Fibroblast of skin of right quadriceps (primary cell): ENCODE measurements at places on chromosomes 3 and 15.

DNA sequence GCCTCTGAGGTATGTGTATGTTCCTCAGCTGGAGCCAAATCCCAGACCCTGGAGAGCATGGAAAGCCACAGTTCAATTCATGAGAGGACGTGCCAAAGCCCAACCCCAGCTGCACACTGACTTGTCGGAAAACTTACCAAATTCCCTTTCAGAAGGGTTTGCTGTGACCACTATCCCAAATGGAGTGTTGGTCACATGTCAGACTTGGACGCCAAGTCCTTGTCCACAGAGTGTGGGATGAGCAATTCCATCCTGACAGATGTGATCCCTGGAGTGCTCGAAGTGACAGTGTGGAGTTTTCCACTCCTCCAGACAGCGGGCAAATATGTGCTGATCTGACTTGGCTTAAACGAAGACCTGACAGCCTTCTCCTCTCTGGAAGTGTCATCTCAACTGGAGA is 71.2 kb downstream of the RORA start:
- no peak for DNase-seq

- DNase-seq: peak; percentile 89
Measured at GRCh38 chr15:39110336-39110735, 470.5 kb upstream of the THBS1 start.

DNA sequence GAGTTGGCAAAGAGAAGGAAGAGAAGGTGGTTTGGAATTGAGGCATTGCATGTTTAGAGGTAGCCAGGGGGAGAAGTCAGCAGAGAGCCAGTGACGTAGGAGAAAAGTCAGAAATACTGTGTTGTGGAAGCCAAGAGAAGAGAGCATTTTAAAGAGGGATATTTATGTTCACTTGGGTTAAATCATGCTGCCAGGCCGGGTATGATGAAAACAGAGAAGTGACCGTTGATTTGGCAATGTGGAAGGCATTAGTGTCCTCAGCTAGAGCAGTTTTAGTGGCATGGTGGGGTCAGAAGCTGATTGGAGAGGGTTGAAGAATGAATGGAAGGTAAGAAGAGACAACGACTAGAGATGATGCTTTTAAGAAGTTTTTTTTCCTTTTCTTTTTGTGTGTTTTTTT is 24.5 kb downstream of the RASA2 start:
- no peak for DNase-seq

- DNase-seq: no peak
Measured at GRCh38 chr3:156764751-156765150, 61.4 kb upstream of the LEKR1 start.

GRCh38 chr3:2847062-2847841 is 262.9 kb downstream of the IL5RA start:
- no peak for DNase-seq

GRCh38 chr15:45431511-45431910 is 53.2 kb upstream of the GATM start:
- no peak for DNase-seq

GRCh38 chr3:115792206-115792955 is 169.1 kb downstream of the GAP43 start:
- peak; percentile 49 for DNase-seq

GRCh38 chr3:196695849-196696226 is 16.2 kb downstream of the CEP19 start:
- DNase-seq: no peak

DNA sequence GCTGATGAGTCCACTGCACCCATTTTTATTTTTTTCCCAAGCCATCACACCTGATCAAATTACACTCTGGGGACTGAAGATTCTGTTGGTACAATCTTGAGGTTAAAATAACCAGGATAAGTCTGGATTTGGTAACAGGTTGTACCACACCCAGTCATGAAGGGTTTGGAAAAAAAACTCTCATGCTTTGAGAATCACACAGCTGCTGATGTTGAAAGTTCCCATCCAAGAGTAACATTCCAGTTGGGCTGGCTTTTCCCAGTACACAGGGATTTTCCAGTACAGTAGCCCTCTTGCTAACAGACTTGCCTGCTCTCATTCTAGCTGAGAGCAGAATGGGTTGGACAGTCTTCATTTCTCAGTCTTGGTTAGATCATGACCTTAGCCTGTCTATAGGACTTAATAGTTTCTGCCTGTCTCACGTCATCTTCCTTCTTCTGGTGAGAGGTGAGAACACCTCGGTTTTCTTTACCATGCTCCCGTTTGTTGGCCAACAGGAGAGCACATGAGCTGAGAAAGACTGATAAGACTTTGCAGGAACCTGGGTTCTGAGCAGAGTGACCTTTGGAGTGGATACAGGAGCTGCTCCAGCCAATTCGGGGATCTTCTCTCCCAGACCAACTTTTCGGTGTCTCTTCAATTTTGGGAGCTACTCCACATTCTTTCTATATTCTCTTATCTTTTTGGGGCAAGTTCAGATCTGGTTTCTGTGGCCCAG is 300.1 kb upstream of the LYSMD4 start:
- DNase-seq: peak; percentile 56

- DNase-seq: no peak
Measured at GRCh38 chr3:38620236-38620635, 29.3 kb downstream of the SCN5A start.

DNA sequence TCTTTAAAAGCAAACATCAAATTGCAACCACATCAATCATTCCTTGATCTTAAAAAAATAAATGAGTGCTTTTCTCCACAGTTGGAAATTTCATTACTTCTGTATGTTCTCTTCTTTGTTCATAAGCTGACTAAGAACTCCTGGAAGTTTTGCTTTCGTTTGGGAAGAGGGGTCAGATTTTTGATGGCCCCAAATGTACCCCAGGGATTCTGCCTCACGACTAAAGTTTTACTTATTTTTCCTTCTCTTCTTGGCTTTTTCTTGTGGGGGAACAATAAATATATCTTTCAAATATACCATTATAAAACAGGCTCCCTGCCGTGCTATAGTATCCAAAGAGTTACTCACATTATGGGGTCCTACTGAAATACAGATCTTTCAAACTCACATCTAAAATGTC is 215.0 kb upstream of the CDIN1 start:
- no peak for DNase-seq

- no peak for DNase-seq
Measured at GRCh38 chr15:67380921-67381320, 126.3 kb downstream of the IQCH start.

GRCh38 chr3:154060238-154061000 is 60.8 kb upstream of the ARHGEF26 start:
- peak; percentile 53 for DNase-seq

GRCh38 chr3:122558605-122559004 is 5.5 kb downstream of the PARP9 start:
- DNase-seq: no peak

GRCh38 chr3:47978386-47978785 is 37.8 kb downstream of the MAP4 start:
- DNase-seq: no peak

- DNase-seq: no peak
Measured at GRCh38 chr3:22216601-22217000, 465.6 kb upstream of the ZNF385D start.

- no peak for DNase-seq
Measured at GRCh38 chr15:47959617-47960413, 161.0 kb upstream of the SLC24A5 start.

DNA sequence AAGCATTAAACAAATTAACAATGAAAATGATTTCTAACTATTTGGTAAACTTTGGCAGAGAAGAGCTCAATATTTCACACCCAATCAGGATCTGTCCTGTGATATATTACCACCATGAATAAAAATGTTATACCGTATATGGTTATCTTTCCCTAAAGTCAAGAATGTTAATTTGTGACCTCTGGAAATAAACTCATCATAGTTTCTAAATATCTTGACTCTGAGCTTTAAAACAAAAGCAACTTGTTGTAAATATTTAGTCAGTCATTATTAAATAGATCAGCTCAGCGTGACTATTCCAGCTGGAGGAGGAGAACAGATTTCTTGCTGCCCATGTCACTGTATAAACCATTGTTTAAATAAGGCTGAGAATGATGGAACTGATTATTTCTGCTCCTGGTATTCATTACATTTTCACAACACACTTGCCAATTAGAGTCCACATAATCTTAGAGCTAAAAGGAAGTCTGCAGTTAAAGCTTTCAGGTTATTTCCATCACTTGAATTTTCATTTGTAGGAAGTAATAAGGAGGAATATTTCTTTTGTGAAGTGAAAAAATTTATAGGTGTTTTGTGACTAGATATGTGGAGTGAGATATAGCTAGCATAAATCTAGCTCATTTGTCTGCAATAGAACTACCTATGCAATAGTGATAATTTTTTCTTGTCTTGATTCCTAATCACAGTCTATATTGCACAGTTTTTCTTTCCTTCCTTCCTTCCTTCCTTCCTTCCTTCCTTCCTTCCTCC is 106.5 kb upstream of the P2RY1 start:
- DNase-seq: no peak

- no peak for DNase-seq
Measured at GRCh38 chr3:124300416-124300815, 308.5 kb upstream of the ROPN1 start.

DNA sequence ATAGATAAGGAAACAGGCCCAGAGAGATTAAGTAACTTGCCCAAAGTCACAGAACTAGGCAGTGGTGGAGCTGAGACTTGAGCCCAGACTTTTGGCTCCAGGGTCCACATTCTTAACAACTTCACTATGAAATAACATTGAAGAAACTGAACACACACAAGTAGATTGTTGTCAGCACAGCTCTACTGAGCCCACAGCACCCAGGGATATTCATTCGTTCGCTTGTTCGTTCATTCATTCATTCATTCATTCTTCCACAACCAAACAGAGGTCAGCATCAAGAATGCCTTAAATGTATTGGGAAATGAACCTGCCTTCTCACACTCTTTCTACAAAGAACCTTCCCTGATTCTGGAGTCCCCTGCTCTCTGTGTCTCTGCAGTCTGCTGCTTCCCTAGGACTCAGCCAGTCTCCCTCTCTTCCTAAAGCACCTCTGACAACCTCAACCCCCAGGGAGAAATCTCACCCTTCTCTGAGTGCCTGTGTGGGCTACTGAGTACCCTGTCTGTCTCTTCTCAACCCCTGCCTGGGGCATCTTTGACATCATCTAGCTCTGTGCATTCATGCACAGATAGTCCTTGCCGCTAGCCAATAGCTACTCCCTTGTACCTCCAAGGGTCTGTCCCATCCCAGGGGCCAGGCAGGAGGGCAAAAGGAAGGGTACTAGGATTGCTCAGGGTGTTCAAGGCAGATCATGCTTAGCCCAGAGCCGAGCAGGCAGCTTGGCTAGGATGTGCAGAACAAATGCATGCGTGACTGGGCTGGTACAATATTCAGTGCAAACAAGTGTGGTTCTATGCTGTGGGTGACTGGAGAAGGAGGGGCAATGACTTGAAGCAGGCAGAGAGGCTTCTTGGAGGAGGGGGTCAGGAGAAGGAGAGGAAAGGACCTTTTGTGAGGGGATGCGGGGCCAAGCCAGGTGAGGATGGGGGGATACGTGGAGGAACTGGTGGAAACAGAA is 3.4 kb downstream of the LINGO1 start:
- DNase-seq: no peak

DNA sequence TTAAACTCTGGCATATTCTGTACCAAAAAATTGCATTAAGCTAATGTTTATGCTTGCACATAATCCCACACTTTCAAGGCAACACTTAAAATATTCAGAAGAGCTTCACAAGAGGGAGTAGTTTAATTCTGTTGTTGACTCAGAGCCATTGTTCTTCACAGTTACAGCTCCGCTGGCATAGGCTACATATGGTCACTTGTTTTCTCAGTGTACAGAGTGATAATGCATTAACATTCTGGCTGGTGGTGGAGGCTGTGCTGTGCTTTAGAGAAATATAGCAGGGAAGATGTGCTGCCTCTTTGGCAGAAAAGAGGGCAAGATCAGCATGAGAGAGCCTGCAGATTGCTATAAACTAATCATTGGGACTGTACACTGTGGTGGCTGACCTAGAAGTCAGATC is 13.3 kb downstream of the NLGN1 start:
- DNase-seq: no peak

DNA sequence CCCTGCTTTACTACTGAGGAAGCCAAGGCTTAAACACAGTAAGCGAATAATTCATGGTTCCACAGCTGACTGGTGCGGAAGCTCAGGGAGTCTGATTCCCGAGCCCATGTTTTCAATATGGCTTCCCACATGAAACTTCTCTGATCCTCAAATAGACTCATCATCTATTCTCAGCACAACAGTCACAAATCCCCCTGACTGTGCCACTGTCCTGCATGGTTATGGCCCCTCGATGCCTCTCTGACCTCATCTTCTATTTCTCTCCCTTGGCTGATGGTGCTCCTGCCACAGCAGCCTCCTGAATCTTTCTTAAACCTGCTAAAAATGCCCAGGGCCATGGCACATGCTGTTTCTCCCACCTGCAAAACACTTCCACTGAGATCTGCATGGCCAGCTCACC is 43.2 kb downstream of the SRGAP3 start:
- no peak for DNase-seq

DNA sequence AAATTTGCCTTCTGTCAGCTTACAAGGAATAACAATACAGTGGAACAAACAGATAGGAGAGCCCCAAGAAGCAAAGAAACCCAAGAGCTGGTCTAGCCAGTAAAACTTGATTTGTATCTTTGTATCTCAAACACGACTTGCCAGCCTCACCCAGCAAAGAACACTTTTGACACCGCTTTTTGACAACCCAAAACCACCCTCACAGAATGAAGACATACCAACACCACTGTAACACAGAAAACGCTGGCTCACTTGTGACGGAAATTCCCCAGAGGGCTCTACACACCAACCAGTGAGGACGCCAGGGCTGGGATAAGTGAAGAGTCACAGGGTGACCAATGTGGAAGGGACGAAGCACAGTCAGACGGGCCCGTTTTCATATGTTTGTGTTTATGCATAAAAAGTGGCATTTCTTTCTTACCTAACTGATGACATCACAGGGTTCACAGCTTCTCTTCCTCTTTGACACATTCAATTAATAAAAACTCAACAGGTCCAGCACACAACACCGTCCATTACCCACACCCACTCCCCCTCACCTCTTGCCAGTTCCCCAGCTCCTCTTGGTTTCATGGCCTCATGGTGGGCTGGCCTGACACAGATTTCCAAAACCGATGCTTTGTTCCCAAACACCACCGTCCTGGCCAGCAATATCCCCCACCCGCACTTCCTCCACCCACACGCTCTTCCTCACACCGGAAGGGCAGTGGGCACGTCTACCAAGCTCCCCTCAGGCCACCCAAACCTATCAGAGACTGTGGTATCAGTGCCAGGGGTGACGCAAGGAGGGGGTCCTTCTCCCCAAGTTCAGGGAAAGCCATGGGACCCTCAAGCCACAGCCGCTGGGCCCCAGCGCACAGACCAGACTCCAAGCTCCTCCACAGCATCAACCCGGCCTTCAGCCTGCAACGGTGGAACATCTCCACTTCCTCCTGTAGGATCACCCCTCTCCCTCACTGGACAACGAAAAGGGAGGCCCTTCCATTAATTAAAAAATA is 94.2 kb downstream of the ADAMTS17 start:
- DNase-seq: no peak

GRCh38 chr3:134244921-134245320 is 5.7 kb downstream of the RYK start:
- DNase-seq: no peak
